M059J (cell line): ENCODE measurements at places on chromosomes 2 and 18.

GRCh38 chr2:20182241-20182931 lies 42.5 kb downstream of the SDC1 start:
- DNase-seq = peak; percentile 97

DNA sequence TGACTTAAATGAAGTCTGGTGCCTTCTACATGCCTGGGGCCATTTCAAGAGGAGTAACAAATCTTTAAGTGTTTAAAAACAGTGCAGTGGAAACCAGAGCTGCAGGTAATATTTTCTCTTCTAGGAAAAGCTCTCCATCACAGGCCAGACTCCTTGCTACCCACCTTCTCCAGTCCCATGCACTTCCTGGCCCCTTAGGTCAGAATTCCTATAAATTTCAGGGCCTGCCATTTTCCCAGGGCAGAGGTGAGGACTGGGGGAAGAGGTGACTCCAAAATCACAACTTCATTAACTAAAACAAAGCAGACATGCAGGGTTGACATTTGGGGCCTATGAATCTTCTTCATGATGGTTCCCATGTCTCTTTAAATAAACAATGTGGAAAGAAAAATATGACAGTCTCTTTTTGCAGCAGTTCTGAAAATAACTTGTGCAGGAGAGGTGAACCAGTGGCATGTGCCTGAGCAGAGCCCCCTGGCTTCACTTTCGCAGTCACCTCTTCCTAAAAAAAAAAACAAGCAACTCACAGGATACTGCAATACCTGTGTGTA lies 63.7 kb upstream of the TANC1 start:
- DNase-seq = peak; percentile 27

GRCh38 chr18:22585821-22586220 lies 168.1 kb upstream of the CTAGE1 start:
- DNase-seq = no peak

- DNase-seq = peak; percentile 35
Measured at GRCh38 chr2:227163998-227164762, at the start of the genes COL4A3 and COL4A4. Gene COL4A3 (plus strand): TSS chr2:227164624. CDS start chr2:227164727, 103 bp downstream. Gene COL4A4 (minus strand): TSS chr2:227164205. CDS start chr2:227147483, 16,722 bp downstream.

- peak; percentile 80 for DNase-seq
Measured at GRCh38 chr18:36321658-36322407, 24.3 kb downstream of the FHOD3 start.

GRCh38 chr2:95314598-95314963 lies 17.4 kb downstream of the KCNIP3 start:
- no peak for DNase-seq

DNA sequence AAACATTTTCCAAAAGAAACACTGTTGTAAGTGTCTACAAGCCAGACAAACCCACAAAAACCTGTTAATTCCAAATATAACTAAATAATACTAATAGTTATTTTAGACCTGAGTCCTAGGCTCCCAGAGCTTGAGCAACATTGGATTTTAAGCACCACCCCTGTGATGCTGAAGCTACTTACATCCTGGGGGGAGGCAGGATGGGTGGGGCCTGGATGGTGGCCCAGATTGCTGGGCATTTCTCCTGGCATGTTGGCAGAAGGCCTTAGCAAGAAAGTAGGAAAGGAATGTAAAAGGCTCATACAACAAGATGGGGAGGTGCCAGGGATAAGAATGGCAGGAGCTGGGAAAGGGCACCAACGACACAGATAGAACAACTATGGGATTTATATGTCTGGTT lies 50.7 kb upstream of the OTX1 start:
- DNase-seq = peak; percentile 83
